NCI-H1436 treated with DMSO at 0.1 percent for 48 hours (cell line): ENCODE measurements at places on chromosomes 1 and 21.

DNA sequence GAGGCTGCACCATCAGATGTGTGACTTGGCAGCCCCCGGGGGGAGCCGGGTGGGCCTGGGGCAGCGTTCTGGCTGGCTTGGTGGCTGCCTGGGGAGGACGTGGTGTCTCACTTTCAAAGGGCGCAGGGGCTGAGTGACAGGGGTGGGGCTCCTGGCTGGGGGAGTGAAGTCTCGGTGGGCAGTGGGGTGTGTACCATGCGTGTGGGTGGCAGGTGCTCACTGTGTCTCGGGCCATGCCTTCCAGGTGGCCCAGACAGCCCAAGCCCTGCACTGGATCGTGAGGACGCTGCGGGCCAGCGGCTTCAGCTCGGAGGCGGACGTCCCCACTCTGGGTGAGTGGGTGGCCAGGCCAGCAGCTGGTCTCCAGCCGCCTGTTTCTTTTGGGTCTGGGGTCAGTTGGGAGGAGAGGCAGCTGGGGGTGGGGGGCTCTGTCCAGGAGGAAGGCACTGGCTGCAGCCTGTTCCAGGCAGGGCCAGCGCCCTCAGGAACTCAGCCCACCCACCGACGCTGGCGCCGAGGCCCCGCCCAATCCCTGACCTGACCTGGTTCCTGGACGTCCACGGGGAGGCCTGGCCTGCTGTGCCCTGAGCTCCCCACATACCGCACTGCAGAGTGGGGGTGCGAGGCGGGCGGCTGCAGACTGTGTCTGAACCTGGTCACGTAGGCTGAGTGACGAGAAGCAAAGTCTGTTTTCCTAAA is 30.6 kb upstream of the LRRC3 start:
- DNase-seq: no peak

- no peak for DNase-seq
Observed at GRCh38 chr1:238777551-238777950, 608.8 kb upstream of the CHRM3 start.

DNA sequence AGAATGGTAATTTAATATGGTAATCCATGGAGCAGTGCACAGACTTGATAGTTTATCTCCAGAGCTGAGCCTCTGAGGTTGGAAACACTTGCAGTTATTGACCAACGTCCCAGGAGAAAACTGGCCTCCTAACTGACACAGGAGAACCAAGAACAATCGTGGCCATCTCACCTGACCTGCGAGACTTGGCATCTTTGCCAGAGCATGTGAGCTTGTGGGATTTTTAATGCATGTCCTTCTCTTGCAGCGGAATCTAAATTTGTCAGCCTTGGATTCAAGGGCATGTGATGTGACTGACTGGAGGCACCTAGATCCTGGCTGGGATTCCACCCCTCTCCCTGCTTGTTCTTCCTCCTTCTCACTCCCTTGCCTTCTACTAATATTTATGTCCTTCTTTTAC is 27.8 kb upstream of the SLC26A9 start:
- DNase-seq: no peak

DNA sequence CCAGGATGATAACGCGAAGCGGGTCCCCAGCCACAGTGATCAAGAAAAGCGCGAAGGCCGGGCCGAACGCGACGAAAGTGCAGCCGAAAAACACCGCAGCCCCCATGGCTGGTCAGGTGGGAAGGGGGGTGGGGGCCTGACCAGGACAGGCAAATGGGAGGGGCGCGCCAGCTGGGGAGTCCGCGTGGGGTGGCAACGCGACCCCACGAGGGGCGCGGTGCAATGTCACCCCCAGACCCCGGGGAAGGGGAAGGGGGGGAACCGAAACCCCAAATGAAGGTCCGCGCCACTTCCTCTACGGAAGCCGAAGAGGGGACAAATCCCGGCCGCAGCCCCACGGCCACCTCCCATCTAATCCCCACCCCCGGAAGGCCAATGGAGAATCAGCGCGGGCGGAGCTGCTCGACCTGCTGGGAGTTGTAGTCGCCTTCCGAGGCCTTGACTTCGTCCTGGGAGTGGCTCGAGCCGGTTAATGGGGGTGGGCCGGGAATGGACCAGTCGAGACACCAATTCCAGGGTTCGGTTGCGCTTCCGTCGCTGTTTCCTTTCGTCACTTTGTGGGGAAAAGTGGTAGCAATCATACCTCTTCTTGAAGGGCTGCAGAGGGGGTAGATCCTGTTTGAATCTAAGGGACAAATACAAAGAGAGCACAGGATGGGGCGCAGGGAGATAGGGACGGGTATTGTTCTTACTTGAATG is at the start of gene APH1A:
TSS of gene APH1A (minus strand) at position 312 of the 699 bp plus-strand sequence. CDS start at position 106, 206 bp downstream.
- peak; percentile 78 for DNase-seq

GRCh38 chr1:80083892-80084291 is 1077.4 kb upstream of the ADGRL4 start:
- no peak for DNase-seq

DNA sequence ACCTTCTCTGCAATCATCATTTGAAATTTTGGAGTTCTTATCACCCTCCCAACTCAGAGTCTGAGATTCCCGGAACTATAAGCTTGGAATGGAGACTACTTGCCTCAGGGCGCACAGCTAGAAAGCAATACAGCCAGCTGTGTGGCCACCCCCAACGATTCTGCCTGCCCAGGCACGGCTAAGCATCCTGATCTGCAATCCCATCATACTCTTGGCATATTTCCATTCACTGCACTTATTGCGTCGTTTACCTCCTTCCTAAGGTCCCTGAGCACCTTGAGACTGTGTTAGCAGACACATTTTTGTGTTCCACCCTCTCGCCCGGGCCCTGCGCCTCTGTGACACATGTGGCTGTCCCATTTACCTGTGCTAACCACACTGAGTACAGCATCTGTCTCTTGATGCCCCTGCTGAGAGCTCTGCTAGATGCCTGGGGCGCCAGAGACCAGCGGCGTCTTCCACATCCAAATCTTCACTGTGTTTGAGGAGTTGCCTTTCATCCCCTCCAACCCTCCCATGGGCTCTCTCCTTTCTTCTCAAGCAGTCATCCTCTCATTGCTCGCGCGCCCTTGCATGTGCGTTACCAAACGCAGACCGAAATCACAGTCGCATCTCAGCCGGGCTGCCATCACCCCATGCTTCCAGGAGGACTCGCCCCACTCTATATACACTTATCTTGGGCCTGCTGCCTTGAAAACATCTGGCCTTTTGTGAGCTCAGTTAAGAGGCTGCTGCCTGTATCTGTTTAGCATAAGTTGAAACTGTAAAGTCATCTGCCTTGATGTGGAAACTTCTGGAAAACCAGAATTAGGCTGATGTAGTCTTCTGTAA is 3.5 kb upstream of the CLDN19 start:
- DNase-seq: no peak

- no peak for DNase-seq
Observed at GRCh38 chr1:15848143-15848928, 829 bp downstream of the SPEN start.

GRCh38 chr21:36466061-36466511 is 13.8 kb downstream of the CLDN14 start:
- no peak for DNase-seq

GRCh38 chr1:14440731-14441130 is 157.8 kb upstream of the KAZN start:
- no peak for DNase-seq

GRCh38 chr1:40808002-40808401 is 24.4 kb downstream of the KCNQ4 start:
- DNase-seq: no peak

DNA sequence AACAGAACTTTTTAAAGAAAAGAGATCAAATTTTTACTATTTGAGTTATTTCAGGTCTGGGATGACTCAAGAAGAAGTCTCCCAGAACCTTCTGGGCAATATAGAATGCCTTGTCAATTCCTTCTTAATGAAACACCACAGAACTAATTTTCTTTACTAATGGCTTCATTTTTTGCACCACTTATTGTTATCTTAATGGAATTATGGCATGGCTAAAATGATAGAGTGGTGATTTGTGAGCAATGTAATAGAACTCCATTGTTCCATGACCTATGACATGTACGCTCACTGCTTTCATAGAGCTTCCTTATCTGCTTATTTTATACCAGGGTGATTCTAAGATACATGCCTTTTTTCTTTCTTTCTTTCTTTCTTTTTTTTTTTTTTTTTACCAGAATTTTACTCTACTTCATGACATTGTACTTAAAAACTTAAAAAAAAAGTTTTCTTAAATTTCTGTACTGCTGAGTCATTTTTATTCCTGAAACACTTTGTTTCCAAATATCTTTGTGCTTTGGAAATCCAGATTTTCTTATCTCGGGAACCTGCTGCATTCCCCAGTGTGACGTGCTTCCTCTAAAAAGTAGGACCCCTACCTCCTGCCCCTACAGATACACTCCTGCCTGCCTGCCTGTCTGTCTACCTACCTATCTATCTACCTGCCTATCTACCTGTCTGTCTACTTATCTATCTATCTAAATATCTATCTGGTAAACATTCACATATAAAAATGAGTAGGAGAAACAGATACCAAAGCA is 284.9 kb downstream of the PBX1 start:
- no peak for DNase-seq

GRCh38 chr1:85319491-85319890 is 43.1 kb upstream of the BCL10 start:
- DNase-seq: no peak

DNA sequence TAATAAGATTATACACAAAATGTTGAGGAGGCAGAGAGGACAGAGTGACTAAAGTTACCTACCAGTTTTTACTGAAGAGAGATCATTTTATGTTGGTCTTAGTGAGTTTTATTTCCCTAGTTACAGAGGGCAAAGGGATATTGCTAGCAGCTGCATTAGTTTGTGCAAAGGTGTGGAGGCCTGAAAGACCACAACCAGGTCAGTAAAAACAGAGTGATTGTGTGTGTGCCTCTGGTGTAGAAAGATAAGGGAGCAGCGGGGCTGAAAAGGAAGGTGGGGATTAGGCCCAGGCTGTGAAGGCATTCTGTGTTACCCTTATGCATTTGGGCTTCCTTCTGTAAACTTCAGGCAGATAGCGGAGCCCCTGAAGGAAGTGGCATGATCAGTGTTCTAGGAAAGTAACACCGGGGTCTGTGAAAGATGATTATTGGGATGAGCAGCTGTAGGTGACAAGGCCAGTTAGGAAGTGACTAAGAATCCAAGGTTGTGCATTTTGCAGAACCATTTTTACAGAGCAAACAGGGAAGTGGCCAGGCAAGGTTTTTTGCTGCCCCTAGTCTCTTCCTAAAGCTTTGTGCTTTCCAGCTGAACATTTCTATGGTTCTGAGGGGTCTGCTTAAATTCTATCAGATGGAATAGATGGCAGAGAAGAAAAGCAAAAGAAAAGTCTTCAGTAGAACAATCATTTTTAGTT is 3.7 kb downstream of the GADD45A start:
- DNase-seq: no peak

DNA sequence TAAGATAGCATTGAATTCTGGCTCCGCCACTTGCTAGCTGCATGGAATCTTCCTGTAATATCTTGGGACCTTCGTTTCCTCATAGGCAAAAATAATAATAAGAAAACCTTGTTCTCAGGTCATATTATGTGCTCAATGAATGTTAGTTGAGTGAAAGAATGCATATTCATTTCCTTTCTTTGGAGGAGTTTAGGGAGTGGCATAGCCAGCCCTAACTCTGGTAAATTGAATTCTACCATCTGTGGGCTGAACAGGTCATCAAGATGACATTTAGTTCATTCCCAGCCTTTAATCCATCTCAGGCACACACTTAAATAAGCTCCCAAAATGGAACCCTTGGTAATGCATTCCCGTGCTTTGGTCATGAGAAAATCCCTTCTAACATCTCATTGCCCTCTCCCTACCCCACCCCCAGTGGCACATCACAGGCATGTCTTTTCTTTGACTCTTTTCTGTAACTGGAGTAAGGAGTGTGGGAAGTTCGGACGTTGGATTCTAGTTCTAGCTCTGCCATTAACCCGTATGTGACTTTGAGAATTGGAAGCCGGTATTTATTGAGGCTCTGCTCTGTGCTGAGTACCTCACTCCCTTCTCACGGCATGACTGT is 13.2 kb upstream of the MYOG start:
- DNase-seq: no peak

DNA sequence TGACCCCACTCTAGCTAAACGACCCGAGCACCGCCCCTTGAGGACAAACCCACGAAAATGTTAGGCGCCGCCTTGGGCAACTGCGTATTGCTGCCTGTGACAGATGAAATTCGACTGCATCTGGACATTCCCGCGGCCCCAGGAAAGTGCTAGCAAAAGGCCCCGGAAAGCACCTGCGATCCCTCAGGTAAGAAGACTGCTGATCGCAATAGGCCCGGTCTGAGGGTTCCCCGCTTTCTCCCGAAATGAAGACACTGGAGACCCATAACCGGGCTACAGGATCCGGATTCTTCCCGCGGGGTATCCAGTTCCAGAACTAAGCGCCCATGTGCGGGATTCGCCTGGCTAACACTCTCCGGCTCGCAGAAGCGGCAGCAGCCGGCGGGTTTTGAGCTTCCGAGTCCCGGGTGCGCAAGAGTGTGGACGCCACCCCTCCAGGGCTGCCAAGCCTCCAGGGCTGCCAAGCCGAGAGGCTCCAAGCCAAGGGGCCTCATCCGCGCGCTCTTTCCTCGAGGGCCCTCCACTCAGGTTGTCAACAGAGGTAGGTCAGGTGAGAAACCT is 157.9 kb upstream of the NBPF11 start:
- DNase-seq: no peak

GRCh38 chr1:84715342-84716019 is 25.2 kb upstream of the SSX2IP start:
- peak; percentile 86 for DNase-seq

DNA sequence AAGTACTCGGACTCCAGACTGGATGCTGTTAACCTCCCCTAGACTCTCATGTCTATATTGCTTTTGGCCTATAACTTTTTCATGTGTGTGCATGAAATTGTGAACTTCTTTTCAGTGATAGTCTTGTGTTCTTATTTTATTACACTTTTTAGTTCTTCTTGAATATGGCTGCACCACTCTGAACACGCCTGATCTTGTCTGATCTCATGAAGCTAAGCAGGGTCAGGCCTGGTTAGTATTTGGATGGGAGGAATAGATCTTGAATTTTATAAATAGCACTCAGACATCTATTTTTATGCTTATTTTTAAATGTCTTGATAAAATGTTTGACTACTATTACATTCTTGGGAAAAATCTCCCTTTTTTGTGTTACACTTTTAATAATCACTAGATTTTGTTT is 22.4 kb downstream of the TCP10L start:
- no peak for DNase-seq

GRCh38 chr21:27058673-27059605 is 92.1 kb upstream of the ADAMTS5 start:
- DNase-seq: no peak

DNA sequence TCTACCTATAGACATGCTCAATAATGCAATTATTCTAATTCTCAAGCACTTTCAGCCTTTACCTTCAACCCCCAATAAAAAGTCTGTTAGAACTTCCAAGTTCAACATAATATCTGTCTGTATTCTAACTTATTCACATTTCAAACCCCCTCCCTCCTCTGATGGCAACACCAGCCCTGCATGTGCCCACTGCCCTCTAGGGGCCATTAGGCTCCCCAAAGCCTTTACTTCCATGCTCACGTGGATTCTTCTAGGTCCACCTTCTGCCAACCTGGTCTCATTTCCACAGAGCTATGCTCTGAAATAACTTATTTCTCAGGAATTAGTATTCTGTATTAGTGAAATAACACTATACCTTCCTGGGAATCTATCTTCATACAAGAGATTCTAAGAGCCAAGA is 22.2 kb upstream of the KPRP start:
- DNase-seq: no peak
